ENCODE measurements at places on chromosomes 3 and 15.

- DNase-seq, result no peak
These were observed 52.7 kb upstream of the SPTSSB start for GRCh38 chr3:161423911-161424522.

- DNase-seq, result no peak
These were observed 13.0 kb upstream of the APOD start for GRCh38 chr3:195596765-195597171.

- DNase-seq, result no peak
These were observed 2.1 kb upstream of the GNAT1 start for GRCh38 chr3:50189274-50189673.

DNA sequence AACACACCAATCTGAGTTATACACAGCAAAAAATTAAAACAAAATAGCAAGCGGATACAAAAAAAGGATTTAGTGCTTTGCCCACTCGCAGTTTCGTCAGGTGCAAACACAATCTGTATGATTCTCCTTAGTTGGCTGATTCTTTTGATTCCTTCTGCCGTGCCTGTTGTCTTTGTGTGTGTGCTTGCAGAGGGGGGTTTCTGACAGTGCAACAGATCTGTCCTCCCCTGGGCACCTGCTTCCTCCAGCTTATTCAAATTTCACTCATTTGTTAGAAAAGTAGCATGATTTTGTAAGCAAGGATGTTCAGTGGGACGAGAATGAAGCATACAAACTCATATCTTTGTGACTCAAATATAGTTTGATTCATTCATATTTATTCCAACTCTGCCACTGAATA is 74.0 kb upstream of the NEO1 start:
- DNase-seq, result no peak

GRCh38 chr15:99435113-99435695 is 130.6 kb upstream of the MEF2A start:
- no peak for DNase-seq

DNA sequence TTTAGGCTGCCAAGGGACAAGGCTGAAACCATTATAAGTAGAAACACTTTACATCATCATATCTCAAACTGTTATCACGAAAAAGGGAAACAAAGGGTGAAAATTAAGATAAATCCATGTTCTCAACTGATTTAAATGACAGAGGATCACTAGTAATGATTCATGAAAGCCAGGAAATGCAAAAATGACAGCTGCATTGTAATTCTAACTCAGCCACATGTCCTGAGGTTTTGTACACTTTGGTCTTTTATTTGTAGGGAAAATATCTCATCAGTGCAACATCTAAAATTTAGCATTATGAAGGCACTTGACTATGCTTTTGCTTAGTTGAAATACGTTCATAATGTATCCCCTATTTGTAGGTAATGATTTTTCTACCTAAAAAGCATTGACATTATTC is 379.7 kb downstream of the TIGIT start:
- DNase-seq, result no peak

DNA sequence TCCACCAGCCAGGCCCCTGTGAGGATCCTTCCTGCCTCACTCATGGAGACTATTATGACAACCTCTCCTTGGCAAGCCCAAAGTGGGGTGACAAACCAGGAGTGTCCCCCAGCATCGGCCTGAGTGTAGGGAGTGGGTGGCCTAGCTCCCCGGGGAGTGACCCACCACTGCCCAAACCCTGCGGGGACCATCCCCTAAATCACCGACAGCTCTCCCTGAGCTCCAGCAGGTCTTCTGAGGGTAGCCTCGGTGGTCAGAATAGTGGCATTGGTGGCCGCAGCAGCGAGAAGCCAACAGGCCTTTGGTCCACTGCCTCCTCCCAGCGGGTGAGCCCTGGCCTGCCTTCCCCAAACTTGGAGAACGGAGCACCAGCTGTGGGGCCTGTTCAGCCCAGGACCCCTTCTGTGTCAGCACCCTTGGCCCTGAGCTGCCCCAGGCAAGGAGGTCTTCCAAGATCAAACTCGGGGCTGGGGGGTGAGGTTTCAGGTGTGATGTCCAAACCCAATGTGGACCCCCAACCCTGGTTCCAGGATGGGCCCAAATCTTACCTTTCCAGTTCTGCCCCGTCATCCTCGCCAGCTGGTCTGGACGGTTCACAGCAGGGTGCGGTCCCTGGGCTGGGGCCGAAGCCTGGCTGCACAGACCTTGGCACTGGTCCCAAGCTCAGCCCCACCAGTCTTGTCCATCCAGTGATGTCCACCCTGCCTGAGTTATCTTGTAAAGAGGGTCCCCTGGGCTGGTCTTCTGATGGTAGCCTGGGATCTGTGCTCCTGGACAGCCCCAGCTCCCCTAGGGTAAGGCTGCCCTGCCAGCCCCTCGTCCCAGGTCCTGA is 1.0 kb downstream of the LIMD1 start:
- DNase-seq, result no peak

- DNase-seq, result no peak
These were observed 270.7 kb upstream of the LRTM1 start for GRCh38 chr3:55198554-55198953.

- no peak for DNase-seq
These were observed 57.7 kb downstream of the IL16 start for GRCh38 chr15:81254277-81254915.

GRCh38 chr3:45207446-45207845 is 18.6 kb downstream of the TMEM158 start:
- no peak for DNase-seq

- DNase-seq, result no peak
These were observed 9.0 kb downstream of the ACP3 start for GRCh38 chr3:132326251-132326650.

GRCh38 chr3:66809595-66809958 is 188.5 kb upstream of the KBTBD8 start:
- DNase-seq, result no peak

- DNase-seq, result no peak
These were observed 21.7 kb upstream of the IQCF6 start for GRCh38 chr3:51800750-51801125.

GRCh38 chr3:28808068-28808467 is 459.4 kb upstream of the AZI2 start:
- DNase-seq, result no peak

DNA sequence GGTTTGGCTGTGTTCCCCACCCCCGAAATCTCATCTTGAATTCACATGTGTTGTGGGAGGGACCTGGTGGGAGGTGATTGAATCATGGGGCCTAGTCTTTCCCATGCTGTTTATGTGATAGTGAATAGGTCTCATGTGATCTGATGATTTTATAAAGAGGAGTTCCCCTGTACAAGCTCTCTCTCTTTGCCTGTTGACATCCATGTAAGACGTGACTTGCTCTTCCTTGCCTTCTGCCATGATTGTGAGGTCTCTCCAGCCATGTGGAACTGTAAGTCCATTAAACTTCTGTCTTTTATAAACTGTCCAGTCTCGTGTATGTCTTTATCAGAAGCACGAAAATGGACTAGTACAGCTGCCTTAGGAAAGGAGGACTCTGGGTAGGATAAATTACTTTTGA is 976.7 kb downstream of the MCTP2 start:
- no peak for DNase-seq

DNA sequence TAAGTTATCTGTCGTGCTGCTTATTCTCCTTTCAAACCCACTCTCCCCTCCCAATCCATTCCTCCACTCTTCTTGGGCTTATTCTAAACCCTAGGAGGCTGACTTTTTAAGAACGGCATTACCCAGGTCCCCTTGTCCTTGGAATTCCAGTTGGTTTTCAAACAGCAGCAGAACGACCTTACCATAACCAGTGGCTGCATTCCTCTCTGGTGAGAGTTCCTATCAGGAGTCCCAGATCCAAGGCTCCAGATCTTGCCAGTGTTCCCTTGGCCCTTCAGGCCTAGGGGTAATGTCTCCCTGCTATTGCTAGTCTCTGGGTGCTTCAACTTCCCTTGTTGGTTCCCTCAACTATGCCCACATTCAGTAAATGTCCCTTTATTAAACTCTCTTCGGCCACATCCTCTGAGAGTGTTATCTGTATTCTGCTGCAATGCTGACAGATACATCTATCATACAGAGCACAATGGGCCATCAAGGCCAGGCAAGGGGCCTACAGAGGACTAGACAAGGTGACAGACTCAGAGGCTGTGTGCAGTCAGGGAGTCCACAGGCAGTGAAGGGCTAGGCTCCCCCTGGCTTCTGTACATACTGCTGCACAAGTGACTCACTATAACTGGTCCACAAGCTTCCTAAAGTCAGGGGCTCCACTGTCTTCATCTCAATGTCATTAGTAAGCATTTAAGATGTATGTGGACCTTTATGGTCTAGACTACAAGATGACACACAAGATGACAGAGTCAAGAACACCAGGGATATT is 10.1 kb downstream of the LYSMD2 start:
- DNase-seq, result no peak

GRCh38 chr3:193850084-193850619 is 257.1 kb downstream of the OPA1 start:
- DNase-seq, result no peak

DNA sequence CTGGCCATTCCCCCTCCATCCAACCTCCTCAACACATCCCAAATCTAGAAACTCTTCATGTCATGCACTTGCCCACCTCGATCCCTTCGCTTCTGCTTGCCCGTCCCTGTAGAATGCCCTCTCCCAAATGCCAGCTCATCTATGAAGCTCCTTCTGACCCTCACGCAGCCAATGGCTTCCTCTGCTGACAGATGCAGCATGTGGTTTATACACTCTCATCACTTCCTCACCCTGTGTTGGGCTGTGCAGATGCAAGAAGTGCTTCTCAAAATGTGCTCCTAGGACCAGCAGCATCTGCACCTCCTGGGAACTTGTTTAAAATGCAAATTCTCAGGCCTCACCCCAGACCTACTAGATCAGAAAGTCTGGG is 51.7 kb downstream of the SEMA5B start:
- no peak for DNase-seq

- DNase-seq, result no peak
These were observed 17.0 kb downstream of the SEC61A1 start for GRCh38 chr3:128069271-128069670.

GRCh38 chr3:171953301-171954022 is 85.9 kb upstream of the FNDC3B start:
- no peak for DNase-seq

DNA sequence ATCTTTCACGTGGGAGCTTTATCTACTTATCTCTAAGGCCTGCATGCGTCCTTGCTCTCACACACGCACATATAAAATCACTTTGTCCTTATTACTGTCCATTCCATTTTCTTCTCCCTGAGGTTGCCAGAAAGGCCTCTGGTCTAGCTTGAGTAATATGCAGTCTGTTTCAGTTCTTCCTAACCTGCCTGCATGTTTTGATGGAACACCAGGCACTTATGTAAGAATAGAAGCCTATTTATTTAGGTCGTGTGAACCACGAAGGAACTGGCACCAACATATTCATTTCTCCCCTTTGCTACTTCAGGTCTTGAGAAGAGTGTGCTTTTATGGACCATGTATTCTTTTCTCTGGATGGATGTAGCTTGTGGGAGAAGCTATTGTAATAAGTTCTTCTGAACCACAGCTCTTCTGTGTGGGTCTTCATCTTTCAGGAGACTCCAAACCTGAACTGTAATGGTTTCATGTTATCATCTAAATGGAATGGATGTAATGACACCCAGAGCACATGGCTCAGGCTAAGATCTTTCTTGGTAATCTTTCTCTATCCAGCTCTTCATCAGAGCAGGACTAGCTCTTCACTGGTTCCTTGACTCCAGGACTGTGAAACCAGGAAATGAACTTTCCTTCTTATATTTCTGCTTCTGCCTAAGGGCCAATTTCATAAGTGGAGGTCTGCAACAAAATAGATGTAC is 53.8 kb downstream of the UBE2E2 start:
- no peak for DNase-seq

DNA sequence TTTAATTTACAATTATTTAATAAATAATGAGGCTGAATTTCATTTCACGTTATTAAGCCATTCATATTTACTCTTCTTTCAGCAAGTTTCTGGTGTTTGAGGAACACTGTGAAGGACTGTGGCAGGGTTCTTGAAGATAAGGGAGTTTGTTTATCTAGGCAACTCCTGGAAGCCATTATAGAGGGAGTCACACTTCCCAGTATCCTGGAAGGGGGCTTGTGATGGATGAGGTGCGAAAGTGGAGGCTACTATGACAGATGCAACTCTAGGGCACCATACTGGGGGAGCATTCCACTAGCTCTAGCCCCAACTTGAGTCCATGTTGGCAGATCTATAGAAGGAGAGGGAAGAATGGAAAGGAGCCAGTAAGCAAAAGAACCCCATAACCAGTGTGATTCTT is 14.4 kb downstream of the CNOT10 start:
- DNase-seq, result no peak

DNA sequence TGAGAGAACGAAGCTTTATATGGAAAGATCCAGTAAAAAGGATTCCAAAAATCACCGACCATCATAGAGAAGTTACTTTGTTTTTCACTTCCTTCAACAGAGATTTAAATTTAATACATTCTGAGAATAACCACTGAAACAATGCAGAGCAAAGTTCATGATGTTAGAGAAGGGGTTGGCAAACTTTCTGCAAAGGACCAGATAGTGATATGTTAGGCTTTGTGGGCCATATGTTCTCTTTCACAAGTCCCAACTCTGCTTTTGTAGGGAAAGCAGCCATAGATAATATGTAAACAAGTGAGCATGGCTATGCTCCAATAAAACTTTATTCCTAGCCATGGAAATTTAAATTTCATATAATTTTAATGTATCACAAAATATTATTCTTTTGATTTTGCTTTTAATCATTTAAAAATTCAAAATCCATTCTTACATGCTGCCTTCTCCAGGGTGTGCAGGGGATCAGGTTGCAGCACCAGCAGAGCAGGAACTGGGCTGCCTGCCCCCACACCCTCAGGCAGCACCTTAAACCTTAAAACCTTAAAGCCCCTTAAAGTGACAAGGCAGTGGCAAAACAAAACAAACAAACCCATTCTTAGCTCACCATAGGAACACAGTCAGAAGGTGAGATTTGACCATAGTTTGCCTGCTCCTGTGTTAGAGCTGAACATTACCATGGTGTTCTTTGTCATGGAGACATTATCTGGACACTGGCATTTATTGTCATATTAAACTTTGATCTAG is 16.9 kb upstream of the IGSF10 start:
- no peak for DNase-seq

DNA sequence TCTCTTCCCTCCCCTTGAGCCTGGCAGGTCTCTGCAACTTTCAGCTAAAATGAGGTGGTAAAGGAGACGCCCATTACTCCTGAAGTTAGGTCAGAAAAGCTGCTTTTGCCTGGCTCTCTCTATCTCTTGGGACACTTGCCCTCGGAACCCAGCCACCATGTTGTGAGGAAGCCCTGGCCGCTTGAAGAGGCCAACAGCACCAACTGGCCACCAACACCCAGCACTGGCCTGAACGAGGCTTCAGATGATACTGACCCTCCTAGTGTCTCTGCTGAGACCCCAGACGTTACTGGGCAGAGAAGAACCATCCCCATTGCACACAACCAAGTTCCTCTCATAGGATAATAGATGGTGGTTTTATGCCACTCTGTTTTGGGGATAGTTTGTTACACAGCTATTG is 49.5 kb upstream of the PCSK6 start:
- no peak for DNase-seq

- DNase-seq, result no peak
These were observed 4.6 kb downstream of the PLIN1 start for GRCh38 chr15:89674526-89674925.

- DNase-seq, result no peak
These were observed 403.3 kb downstream of the LPP start for GRCh38 chr3:188557235-188557634.
